ENCODE measurements at places on chromosomes 11 and 22. TPM values are rescaled to one million over a fixed set of nuclear protein-coding genes. Genes with fewer than 3 reads are reported as not detected.

FUT4 gene
- 3.3 TPM for total RNA-seq

GGA1 gene
- 55.0 TPM for total RNA-seq

SMC1B gene
- not detected for total RNA-seq

TBX1 gene
- not detected for total RNA-seq

RPL3 gene
- total RNA-seq: 3,339 TPM

PLAAT4 gene
- total RNA-seq: 9.9 TPM

PGA5 gene
- total RNA-seq: not detected

ACR gene
- total RNA-seq: not detected

CALCA gene
- total RNA-seq: not detected

ALDH3B1 gene
- 0.32 TPM for total RNA-seq

PYGM gene
- total RNA-seq: 0.35 TPM

MUC2 gene
- 0.11 TPM for total RNA-seq

OTOG gene
- not detected for total RNA-seq

Measured in GM12878 (cell line).